ENCODE measurements at places on chromosomes 2 and 18. TPM values are rescaled to one million over a fixed set of nuclear protein-coding genes. Genes with fewer than 3 reads are reported as not detected.

WIPF1 gene
- 326 TPM for total RNA-seq

TYMS gene
- 297 TPM for total RNA-seq

RHOB gene
- 27.4 TPM for total RNA-seq

FAM98A gene
- total RNA-seq = 86.4 TPM

SERPINB12 gene
- not detected for total RNA-seq

DNA sequence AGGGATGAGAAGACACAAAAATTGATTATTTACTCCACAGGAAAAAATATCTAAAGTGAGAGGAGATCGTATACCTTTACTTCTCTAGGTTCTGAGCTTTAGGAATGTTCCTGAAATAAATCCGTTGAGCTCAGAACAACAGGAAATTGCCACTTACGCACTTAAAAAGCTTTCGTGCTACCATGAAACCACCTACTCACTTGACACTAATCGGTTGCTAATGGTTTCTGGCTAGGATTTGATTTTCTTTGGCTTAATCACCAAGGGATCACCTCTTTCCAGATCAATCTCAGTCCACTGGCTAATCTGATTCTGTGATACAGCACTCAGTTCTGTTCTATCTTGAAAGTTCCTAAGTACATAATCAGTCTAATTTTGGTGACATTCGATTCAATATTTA, 419.6 kb downstream of the DLGAP1 start:
- no peaks in the 10 kb centered on the region for H3K4me1 ChIP-seq
- no peak for DNase-seq
- H3K36me3 ChIP-seq = no peaks in the 10 kb centered on the region

DNA sequence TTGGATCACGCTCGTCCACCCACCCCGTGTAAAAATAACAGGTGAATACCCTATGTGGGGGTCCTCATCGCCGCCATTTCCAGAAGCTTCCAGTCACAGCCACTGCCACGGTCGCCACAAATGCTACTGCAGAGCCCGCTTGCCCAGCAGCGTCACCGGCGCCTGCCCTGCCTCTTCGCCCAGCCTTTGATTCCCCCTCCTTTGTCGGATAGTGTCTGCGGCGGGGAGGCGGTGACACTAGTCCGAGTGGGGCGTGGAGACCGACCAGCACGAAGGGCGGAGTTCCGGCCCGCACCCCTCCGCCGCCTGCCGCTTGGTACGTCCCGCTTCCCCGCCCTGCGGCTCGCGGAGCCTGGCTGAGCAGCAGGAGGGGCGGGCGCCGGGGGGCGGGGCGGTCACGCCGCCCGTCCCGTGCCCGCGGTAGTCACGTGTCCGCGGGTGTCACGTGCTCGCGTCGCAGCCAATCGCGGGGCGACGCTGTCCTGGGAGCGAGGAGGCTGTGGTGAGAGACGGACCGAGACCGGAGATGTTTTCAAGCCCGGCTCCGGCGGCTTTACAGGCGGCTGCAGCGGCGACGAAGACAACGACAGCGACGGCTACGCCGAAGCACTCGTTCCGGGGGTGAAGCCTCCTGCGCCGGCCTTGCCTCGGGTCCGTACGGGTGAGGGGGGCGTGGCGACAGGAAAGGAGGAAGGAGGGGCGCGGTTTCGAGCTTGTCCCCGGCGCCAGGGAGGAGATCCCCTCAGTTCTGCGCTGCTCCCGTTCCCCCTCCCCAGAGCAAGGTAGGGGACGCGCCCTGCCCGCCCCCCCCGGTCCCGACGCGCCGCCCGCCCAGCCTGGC, at the start of gene ANKRD12:
Gene ANKRD12, plus strand, starts transcription at position 467 of the 841 bp plus-strand sequence. CDS start 45,652 bp downstream, outside the sequence.
- peak within 1 kb of the TSS; percentile 97 for H3K27ac ChIP-seq
- peak within 1 kb of the TSS; percentile 89 for H3K4me3 ChIP-seq
- peaks cover 66% of the 10 kb centered on the region for H3K4me1 ChIP-seq

GRCh38 chr18:58788971-58789875, 75.5 kb upstream of the ZNF532 start:
- H3K36me3 ChIP-seq = no peaks in the 10 kb centered on the region
- no peaks in the 10 kb centered on the region for H3K4me1 ChIP-seq
- H3K27ac ChIP-seq = no peak overlapping the region
- H3K27me3 ChIP-seq = no peaks in the 10 kb centered on the region

- no peak overlapping the region for H3K27ac ChIP-seq
- no peak for DNase-seq
- no peaks in the 10 kb centered on the region for H3K27me3 ChIP-seq
- no peaks in the 10 kb centered on the region for H3K36me3 ChIP-seq
Observed at GRCh38 chr2:54535599-54536195, 79.6 kb downstream of the SPTBN1 start.

- H3K27me3 ChIP-seq = no peaks in the 10 kb centered on the region
- no peaks in the 10 kb centered on the region for H3K4me1 ChIP-seq
- no peak overlapping the region for H3K4me3 ChIP-seq
- DNase-seq = no peak
- no peaks in the 10 kb centered on the region for H3K36me3 ChIP-seq
Observed at GRCh38 chr18:456361-457139, 44.0 kb downstream of the COLEC12 start.

GRCh38 chr2:101052147-101052546, 50.1 kb downstream of the RPL31 start:
- DNase-seq = no peak
- H3K27ac ChIP-seq = no peak overlapping the region
- H3K27me3 ChIP-seq = no peaks in the 10 kb centered on the region
- H3K4me1 ChIP-seq = no peaks in the 10 kb centered on the region

- no peak overlapping the region for H3K4me3 ChIP-seq
- no peaks in the 10 kb centered on the region for H3K27me3 ChIP-seq
- H3K4me1 ChIP-seq = no peaks in the 10 kb centered on the region
- H3K27ac ChIP-seq = no peak overlapping the region
- no peak for DNase-seq
- H3K36me3 ChIP-seq = peaks cover 5% of the 10 kb centered on the region
Observed at GRCh38 chr18:70058916-70059315, 111.2 kb upstream of the CD226 start.
